D721Med (cell line): ENCODE measurements at places on chromosomes 5 and 9.

DNA sequence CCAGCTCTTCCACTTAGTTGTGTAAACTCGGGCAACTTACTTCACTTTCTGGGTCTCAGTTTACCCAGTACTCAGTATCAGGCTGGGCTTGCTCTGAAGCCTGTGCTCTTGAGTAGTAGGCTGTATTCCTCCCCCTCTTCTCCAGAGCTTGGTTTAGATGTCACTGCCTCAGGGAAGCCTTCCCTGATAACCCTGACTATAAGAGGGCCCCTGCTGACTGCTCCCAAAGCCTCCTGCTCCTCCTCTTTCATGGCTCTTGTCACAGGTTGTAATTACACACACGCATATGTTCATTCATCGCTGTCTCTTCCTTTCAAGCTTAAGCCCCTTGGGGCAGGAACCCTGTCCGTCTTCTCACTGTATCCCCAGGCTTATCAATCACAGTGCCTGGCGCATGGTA lies 140.2 kb downstream of the RGS3 start:
- no peak for DNase-seq

DNA sequence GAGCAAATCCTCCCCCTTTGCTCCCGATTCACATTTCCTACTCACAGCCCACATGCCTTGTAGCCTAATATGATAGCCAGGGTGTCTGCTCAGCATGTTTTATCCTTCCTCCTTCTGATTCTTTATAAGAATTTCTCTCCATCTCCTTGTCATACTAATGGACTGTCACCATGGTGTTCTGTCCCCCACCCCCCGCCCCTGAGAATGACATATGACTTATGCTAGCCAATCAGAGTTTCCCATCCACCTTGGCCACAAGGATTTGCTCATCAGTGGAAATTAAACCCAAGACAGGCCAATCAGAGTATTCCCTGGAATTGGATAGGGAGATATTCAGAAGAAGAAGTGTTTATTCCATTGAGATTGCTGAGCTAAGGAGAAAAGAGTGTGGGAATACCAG lies 16.0 kb downstream of the ABLIM3 start:
- DNase-seq, result no peak

- no peak for DNase-seq
These were observed 8.9 kb upstream of the AIF1L start for GRCh38 chr9:131087354-131087893.

GRCh38 chr9:33351547-33351946 lies 50.8 kb downstream of the AQP7 start:
- no peak for DNase-seq

DNA sequence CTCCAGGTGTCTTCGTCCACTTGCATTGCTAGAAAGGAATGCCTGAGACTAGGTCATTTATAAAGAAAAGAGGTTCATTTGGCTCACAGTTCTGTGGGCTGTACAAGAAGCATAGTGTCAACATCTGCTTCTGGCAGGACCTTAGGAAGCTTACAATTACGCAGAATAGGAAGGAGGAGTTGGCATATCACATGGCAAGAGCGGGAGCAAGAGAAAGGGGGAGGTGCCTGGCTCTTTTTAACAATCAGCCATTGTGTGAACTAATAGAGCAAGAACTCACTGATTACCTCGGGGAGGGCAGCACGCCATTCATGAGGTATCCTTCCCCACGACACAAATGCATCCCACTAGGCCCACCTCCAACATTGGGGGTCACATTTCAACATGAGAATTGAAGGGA lies 134.4 kb upstream of the EFNA5 start:
- no peak for DNase-seq

- DNase-seq, result no peak
These were observed 113.0 kb downstream of the FRMD3 start for GRCh38 chr9:83425240-83425639.

DNA sequence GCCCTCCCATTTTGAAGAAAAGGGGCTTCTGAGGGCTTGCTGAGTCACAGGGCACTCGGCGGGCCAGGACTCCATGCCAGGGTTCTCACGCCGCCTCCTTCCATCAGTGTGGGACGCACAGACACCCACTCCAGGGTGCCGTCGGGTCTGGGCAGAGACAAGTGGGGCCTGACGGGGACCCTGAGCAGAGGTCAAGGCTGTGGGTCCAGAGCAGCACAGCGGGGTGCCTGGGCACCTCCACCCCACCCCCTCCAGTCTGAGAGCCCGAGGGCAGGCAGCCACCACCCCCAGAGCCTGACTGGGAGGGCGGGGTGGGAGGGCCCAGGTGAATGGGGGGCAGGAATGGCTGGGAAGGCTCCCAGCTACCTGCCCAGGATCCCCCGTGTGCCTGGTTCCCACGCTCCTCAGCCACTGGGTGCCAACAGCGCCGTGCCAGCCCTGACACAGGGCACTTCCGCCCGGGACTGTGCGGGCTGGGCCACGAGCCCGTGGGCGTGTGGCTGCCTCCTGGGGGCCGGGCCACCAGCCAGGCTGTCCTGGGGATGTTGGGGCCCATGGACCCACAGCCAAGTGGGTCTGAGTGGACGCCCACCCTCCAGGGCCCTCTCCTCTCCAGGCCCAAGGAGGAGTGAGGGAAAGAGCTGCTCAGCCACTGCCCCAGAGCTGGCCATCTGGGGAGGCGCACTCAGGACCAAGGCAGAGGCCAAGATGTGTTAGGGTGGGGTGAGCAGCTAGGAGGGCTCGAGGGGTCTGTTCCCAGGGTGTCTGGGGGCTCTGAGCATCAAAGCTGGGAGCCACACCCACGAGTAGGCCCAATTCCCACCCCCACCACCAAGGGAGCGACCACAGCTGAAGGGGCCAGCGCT lies 10.1 kb upstream of the NRARP start:
- DNase-seq, result peak; percentile 20

- DNase-seq, result no peak
These were observed 106.1 kb upstream of the CDH9 start for GRCh38 chr5:27144456-27144855.

DNA sequence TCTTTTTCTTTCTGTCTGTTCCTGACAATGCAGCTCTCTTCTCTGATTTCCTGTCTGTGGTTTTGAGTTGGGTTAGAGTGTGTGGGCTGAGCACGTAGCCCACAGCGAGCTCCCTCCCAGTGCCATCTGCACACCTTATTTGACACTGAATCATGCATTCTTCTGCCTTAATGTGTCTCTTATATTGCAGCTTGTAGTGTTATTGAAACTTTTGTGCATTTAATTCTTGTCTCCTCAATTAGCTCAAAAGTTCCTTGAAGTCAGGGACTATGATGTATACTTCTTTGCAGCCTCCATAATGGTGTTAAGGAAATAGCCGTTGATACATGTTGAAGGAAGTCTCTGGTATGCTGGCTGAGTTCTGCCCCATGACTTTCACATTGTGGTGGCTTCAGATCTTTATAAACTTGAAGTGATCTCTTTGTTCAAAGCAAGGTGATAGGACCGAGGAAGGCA lies 576.2 kb upstream of the CLINT1 start:
- DNase-seq, result no peak

DNA sequence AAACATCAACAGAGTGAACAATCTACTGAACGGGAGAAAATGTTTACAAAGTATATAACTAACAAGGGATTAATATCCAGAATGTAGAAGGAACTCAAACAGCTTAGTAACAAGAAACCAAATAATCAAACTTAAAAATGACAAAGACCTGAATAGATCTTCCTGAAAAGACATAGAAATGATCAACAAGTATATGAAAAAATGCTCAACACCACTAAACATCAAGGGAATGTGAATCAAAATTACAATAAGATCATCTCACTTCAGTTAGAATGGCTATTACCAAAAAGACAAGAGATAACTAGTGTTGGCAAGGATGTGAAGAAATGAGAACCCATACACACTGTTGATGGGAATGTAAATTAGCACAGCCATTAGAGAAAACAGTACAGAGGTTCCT lies 218.8 kb downstream of the MCTP1 start:
- no peak for DNase-seq

DNA sequence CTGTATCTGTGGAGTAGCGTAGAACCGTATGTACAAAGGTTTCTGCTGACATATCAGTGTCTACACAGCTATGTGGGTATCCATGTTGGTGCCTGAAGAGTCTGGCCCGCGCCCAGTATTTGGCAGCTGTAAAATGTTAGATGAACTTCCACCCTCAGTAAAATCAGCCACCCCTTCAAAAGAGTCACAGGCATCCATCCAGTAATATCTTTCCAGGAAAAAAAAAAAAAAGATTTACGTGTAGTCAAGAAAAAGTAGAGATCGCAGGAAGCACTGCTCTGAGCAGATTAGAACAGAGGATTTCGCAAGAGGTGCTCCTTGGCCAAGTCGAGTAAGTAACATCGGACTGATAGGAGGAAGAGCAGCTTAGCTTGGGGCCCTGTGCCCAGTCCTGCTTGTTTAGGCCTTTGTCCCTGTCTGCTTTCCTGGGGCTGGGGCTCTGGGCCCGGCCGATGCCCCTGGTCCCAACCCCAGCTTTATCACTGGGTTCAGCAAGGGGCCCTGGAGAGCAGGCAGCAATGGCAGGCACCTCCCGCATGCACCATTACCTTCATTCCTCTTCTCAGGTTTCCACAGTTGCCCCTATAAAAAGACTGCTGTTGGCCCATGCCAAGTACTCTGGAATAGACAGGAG lies 21.2 kb downstream of the DAPK1 start:
- no peak for DNase-seq

- no peak for DNase-seq
These were observed 495 bp downstream of the OSTF1 start for GRCh38 chr9:75088646-75089372.

DNA sequence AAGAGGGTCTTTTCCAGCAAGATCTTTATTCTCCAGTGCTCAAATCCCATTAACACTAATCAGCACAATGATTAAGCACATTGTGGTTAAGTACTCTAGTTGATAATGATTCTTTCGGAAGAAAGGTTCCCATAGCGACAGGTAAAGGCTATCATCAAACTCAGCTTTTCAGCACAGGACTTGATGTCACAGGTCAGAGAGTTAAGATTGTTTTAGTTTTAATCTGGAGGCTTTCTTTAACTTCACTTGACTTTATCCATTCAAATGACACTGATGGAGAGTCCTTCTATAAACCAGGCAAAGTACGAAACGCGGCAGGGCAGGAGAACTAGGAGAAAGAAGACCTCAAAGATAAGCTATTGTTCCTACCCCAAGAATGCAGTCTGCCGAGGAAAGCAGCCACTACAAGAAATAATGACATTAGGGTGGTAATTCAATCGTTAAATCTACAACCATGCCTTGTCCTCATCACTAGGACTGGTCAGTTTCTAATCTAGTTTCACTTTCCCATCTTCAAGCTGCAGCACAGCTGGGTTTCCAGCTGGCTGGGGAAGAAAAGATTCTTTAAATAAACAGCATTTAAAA lies 4.6 kb downstream of the NRG2 start:
- DNase-seq, result no peak

GRCh38 chr5:139199321-139199720 lies 1.2 kb upstream of the SIL1 start:
- no peak for DNase-seq

DNA sequence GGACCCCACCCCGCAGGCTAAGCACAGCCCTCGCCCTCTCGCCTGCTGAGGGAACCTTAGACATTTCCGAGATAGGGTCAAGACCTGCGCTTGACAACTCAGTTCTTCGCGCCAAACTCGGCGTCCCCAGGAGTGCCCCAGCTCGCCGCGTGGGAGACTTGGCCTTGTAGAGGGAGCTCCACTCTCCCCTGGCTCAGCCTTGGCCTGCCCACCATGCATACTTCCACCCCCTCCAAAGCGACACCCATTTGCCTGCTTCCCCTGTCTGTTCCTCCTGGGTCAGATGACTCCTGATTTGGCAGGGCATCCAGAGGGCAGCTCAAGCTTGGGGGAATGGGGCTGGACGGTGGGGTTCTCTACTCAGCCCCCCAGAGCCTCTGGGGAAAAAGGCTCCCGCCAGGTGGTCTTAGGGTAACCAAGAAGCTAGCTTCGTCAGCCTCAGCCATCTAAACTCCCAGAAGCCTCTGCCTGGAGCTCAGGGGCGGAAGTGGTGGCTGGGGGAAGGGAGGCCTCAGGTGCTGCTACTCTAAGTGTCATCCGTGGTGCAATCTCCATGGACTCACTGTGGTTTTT lies 560 bp downstream of the DOCK2 start:
- no peak for DNase-seq

DNA sequence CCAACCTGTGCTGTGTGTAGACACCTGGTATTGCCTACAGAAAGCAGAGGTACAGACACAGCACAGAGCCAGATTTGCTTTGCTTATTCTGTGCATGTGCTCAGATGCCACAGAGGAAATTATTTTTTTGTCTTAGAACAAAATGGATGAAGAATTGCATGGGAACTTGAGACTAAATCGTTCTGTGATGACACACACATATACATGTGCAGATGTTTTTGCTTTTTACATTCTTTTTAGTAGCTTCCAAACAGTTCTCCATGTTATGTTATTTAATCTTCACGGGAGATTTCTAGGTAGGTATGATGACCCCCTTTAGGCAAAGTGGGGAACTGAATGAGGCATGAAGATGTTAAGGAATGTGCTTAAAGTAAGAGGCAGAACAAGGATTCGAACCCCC lies 221.5 kb upstream of the PANK3 start:
- no peak for DNase-seq

- no peak for DNase-seq
These were observed 3.0 kb downstream of the N4BP3 start for GRCh38 chr5:178116143-178116885.

DNA sequence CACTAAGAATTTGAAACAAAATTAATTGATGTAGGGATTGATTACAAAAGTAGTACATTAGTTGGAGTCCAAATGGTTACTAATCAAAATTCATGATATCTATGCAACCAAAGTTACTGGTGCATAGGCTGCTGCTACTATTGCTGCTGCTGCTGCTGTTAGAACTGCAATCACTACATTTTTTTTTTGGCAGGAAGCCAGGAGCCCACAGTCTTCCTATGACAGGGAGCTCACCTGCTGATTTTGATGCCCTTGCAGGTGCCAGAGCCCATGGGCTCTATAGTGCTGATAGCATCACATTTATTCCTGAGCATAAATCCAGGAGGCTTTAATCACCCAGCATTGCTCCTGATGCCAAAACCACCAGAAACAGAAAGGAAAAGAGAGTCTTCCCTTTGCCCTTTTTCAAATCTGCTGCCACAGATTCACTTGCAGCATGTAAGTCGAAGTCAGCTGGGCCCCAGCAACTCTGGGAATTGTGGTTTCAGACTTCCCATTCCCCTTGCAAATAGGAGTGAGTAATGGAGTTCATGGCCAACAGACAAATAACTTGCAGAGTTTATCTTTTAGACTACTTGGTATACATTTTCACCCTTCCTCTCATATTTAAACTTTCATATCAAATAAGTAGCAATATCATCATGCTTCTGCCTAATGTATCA lies 17.6 kb downstream of the SLCO6A1 start:
- no peak for DNase-seq

- DNase-seq, result no peak
These were observed 28.7 kb upstream of the F2RL1 start for GRCh38 chr5:76789991-76790581.

GRCh38 chr5:59528202-59528862 lies 365.2 kb downstream of the PDE4D start:
- no peak for DNase-seq

DNA sequence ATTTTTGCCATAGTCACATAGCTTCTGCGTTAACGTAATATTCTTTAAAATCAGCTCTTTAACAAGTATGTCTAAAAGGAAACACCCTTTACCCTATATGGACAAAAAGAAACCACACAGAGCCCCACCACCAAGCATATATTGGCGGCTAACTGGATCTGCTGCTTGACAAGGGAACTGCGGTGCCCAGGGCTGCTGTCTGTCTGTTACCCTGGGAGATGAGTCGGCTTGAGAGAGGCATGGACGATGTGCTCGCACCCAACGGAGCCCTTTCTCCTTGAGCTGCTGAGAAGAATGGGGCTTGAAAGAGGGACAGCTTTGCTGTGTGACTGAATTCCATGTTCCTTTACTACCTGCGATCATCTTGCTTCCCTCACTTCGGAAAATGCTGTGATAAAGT lies 158.6 kb upstream of the SHB start:
- no peak for DNase-seq

- DNase-seq, result no peak
These were observed 289.3 kb downstream of the ASTN2 start for GRCh38 chr9:117125531-117125930.
